ENCODE measurements at places on chromosomes 1 and 21. TPM values are rescaled to one million over a fixed set of nuclear protein-coding genes. Genes with fewer than 3 reads are reported as not detected.

Gene LMX1A
- not detected for total RNA-seq

- peak overlapping the region; percentile 74 for H3K4me3 ChIP-seq
- H3K27me3 ChIP-seq: no peaks in the 10 kb centered on the region
- peak; percentile 63 for DNase-seq
- no peaks in the 10 kb centered on the region for H3K36me3 ChIP-seq
- H3K27ac ChIP-seq: peak overlapping the region; percentile 73
Observed at GRCh38 chr1:103106426-103107341, 1.6 kb downstream of the COL11A1 start.

DNA sequence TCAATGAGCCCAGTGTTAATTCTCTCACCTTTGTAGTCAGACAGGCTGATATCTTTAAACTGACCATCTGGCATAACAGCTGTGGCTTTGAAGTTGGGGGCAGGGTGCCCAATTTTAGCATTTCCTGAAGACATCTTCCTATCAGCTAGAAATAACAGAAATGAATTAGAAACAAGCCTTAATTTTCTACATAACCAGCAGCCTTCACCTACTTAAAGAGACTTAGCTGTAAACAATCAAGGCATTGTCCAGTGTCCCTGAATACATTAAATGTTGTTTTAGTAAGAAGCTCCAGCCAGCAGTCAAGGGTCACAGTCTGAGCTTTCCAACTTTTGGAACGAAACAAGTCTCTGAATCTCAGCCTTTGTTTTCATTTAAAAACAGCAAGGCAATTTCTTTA is 2.8 kb downstream of the PRDX1 start:
- H3K27ac ChIP-seq: no peak overlapping the region
- H3K27me3 ChIP-seq: no peaks in the 10 kb centered on the region
- no peaks in the 10 kb centered on the region for H3K36me3 ChIP-seq
- H3K4me1 ChIP-seq: peaks cover 26% of the 10 kb centered on the region
- no peak for DNase-seq

- H3K27me3 ChIP-seq: no peaks in the 10 kb centered on the region
- H3K4me3 ChIP-seq: no peak overlapping the region
- H3K4me1 ChIP-seq: no peaks in the 10 kb centered on the region
Observed at GRCh38 chr1:246949956-246950355, 18.2 kb upstream of the AHCTF1 start.

- H3K4me3 ChIP-seq: no peak overlapping the region
- H3K27me3 ChIP-seq: no peaks in the 10 kb centered on the region
- no peak overlapping the region for H3K27ac ChIP-seq
- no peaks in the 10 kb centered on the region for H3K4me1 ChIP-seq
Observed at GRCh38 chr1:167695756-167696561, 25.8 kb upstream of the MPZL1 start.

DNA sequence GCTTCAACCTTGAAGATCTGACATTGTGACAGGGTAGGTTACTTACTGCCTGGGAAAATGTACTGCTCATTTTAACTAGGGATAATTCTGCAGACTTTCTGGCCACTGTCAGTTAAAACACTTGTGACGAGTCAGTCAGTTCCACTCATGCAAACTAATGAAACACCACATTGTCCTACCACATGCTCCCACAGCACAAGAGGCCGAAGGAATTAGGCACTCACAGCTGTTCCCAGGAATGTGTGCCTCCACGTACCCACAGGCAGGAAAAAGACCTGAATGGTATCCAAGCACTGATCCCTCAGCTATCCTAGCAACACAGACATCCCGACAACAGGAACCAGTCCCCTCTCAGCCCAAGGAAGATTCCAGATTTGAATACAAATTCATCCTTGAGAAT is 12.3 kb downstream of the BCAR3 start:
- no peak overlapping the region for H3K27ac ChIP-seq
- H3K4me1 ChIP-seq: peaks cover 82% of the 10 kb centered on the region
- H3K27me3 ChIP-seq: no peaks in the 10 kb centered on the region
- H3K36me3 ChIP-seq: no peaks in the 10 kb centered on the region

Gene IGSF3
- 27.2 TPM for total RNA-seq

Gene AQP10
- total RNA-seq: 0.96 TPM
